Stimulated activated CD8-positive, alpha-beta memory T cell treated with anti-CD3 and anti-CD28 coated beads, Interleukin-7, amount 100 ng/mL, for 1 hour (primary cell): ENCODE measurements at places on chromosomes 3 and 15.

- no peak for DNase-seq
These were observed 75.6 kb downstream of the SLC12A8 start for GRCh38 chr3:125136966-125137357.

- no peak for DNase-seq
These were observed 156.3 kb downstream of the MTHFS start for GRCh38 chr15:79740561-79740960.

DNA sequence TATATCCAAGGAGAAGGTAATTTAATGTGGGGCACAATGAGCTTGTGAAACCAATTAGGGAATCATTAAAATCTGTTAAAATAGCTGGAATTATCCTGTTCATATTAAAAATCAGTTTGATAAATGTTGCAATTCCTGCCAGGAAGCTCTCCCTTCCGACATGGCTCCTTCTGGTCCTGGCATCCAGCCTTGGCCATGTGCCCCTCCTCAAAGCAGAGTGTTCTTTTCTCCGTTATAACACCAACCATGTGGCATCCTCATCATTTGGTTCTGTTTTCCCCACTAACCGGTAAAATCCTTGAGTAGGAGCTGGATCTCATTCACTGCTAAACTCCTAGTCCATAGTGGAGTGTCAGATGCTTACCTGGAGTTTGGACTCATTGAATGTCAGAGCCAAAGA, 127.2 kb downstream of the ARNT2 start:
- DNase-seq = no peak

DNA sequence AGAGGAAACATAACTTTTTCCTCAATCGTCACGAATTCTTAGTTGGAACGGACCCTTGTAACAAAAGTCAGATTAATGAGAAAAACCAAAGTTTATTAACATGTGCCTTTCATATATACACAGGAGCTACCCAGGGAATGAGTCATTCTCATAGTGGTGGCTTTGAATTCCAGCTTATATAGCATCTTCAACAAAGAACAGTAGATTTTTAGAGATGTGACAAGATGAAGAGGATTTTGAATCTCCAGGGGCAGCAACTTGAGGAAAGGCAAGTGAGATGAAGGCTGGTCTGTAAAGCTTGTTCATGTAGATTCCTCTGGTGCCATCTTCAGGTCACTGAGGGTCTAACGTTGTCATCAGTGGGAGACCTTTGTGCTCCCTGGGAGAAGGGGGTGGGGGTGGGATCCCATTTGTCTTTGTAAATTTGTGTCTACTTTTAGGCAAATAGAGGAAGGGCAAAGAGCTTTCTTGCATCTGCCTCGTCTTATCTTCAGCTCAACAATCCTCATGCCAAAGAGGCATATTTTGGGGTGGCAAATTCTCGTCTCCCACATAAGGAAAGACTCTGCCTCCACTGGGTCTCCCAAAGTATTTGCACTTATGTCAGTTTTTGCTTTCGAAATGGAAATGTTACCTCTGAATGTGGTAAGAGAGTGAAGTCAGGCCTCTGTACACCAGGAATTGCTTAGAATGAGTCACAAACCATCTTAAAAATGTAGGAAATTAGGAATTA, 29.5 kb downstream of the CLEC3B start:
- DNase-seq = no peak

GRCh38 chr3:67239353-67239752, 241.2 kb downstream of the KBTBD8 start:
- DNase-seq = no peak

GRCh38 chr3:33006571-33007286, 55.3 kb downstream of the CCR4 start:
- DNase-seq = no peak

DNA sequence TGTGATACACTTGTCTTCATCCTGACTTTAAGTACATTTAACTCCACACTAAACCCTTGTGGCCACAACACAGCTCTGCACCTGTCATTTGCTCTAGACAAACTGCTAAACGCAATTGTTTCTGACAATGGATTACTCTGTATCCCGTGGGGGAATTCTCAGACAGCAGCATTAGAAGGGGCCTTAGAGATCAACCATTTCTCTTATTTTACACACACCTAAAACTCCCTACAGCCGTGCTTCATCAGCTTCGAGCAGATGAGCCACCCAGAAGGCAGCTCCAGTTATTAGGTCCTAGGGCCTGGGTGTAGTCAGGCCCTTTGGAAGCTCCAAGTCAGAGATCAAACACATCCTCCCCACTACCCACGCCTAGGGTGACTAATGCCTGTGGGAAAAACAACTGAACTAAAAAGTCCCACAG, 1.3 kb upstream of the IL12A start:
- DNase-seq = no peak

DNA sequence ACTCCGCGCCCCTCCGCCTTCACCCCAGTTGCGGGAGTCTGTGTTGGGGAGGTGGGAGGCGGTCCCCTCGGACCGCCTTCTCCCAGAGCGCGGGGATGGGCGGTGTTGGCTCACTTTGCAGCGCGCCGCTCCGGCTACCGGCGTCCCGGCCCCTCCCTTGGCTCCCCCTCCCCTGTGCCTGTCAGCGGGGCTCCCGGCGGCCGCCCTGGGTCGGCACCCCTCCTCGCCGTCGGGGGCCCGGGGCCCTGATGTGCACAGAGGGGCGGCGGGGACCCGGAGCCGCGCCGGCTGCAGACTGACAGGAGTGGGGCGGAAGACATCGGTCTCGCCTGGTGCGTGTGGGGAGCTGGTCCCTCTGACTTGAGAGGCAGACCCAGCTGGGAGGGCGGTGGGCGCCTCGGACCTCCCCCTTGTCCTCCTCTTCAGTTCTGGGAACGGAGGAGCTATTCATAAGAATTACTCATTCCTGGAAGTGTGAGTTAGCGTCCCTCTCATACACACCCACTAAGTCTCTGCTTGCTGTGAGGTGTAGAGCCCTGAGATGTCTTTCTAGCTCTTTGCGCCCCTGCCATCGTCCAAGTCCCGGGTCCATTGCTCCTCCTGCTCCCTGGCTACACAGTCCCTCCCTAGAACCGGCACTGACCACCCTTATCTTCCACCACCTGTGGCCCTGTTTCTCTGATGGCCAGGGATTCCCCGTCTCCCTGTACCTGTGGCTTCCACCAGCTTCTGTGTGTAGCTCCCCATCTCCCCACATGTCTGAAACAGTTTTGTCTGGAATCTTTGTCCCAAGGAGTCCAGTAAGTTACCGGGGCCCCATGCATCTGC, 42.3 kb upstream of the ROPN1 start:
- DNase-seq = no peak

DNA sequence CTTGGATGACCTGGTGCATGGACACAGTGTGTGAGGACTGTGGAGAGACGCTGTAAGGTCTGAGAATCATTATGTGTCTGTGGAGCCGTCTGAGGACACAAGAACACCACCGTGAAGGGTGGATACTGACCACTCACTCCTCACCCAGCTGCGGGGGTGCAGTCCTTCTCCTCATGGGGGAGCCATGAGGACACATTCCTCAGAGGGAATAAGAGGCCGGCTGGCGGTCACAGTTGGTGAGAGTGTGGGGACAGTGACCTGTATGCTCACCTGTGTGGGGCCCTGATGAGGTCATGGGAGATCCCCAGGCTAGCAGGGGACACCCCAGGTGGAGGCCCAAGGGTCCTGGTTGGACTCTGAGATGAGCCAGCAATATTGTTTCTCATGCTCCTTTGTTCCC, 2.5 kb upstream of the TRPM1 start:
- DNase-seq = no peak
